ENCODE measurements at places on chromosomes 3 and 15.

GRCh38 chr15:74337607-74338211 is 29.7 kb downstream of the CYP11A1 start:
- DNase-seq = no peak

DNA sequence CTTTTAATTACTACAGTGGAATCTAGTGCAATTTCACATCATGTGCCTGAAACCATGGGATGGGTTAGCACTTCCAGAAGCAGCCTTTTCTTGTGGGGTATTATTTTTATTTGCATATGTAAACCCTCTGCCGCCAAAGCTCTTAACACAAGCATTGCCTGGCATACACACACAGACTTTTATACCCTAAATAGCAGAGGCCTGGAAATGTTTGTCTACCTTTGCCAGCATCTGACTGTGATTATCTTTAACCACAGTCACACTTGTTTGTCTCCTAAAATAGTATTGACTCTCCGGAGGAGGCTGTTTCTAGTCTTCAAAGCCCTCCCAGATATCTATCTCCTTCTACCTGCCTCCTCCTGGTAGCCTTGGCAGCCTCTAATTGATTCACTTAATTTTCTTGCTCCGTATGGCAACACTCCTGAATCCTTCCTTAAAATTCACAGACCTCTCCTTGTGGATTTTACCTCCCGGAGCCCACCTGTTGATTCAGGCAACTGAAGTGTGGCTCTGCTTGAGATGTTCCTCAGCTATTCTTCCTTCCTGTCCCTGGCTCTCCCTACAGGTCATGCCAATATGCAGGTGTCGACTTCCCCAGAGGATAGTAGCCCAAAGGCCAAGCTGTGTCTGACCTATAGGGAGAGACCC is 127.1 kb upstream of the UMPS start:
- no peak for DNase-seq

GRCh38 chr3:40070816-40071215 is 238.7 kb upstream of the EIF1B start:
- no peak for DNase-seq

- no peak for DNase-seq
These were observed 115.2 kb downstream of the P3H2 start for GRCh38 chr3:190005343-190006113.
